ENCODE measurements at places on chromosomes 3 and 15. TPM values are rescaled to one million over a fixed set of nuclear protein-coding genes. Genes with fewer than 3 reads are reported as not detected.

DNA sequence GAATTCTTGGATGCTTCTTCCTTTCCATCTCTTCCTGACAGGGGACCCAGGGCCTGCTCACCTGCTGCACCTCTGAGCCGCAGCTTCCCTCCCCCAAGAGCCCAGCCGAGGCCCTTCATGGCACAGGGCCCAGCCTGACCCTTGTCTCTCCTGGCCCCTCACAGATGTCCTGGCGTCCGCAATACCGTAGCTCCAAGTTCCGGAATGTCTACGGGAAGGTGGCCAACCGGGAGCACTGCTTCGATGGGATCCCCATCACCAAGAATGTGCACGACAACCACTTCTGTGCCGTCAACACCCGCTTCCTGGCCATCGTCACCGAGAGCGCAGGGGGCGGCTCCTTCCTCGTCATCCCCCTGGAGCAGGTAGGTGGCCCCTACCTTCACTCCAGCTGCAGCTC lies 66.2 kb downstream of the CORO2B start:
- DNase-seq = no peak

- DNase-seq = no peak
Measured at GRCh38 chr15:60648928-60649679, 170.2 kb upstream of the ICE2 start.

GRCh38 chr15:35312344-35312743 lies 227.2 kb upstream of the NANOGP8 start:
- no peak for DNase-seq

Gene DNAH1
- 1.2 TPM for total RNA-seq
